ENCODE measurements at places on chromosomes 13 and 19.

DNA sequence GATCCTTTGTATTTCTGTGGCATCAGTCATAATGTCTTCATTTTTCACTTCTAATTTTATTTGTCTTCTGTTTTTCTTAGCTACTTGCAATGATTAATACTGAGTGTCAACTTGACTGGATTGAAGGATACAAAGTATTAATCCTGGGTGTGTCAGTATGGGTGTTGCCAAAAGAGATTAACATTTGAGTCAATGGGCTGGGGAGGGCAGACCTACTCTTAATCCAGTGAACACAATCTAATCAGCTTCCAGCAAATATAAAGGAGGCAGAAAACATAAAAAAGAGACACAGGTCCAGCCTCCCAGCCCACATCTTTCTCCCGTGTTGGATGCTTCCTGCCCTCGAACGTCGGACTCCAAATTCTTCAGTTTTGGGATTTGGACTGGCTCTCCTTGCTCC, 640.9 kb upstream of the MIR17HG start:
- no peak for DNase-seq

DNA sequence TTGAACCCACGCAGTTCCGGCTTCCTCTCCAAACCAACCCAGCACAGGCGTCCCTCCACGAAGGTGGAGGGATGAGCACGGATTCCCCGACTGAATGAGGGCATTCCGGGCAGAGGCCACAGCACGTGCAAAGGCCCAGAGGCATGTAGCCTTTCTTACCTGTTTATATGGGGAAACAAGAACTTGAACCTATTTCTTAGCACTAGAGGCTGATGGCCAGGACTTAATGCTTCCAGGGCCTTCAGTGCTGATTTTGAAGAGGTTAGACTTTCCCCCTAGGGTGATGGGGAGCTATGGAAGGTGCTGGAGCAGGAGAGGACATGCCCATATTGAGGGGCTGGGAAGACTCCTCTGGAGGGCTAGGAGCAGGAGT, 2.0 kb downstream of the MAST3 start:
- DNase-seq, result no peak

GRCh38 chr13:113411216-113412023, 41.9 kb downstream of the ADPRHL1 start:
- no peak for DNase-seq

- no peak for DNase-seq
These were observed 23.7 kb upstream of the TNFSF14 start for GRCh38 chr19:6693681-6694080.

All from NCI-H1048 (cell line).